ENCODE measurements at places on chromosomes 3 and 15.
A peak's percentile ranks its signal among the peaks of the same experiment; 100 is the strongest.

DNA sequence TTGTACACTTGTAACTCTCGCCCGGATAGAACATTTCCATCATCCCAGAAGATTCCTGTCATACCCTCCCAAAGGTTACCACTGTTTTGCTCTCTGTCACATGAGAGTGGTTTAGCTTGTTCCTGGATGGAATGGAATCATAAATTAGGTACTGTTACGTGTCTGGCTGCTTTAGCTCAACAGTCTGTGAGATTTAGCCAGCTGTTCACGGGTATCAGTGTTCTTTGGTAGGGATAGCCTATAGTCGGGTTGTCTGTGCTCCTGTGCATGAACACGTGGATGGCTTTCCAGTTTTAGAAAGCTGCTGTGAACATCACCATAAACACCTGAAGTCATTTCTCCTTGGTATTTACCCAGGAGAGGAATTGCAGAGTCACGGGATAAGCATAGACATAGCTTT is 58.2 kb upstream of the NR2C2 start:
- no peak for DNase-seq

DNA sequence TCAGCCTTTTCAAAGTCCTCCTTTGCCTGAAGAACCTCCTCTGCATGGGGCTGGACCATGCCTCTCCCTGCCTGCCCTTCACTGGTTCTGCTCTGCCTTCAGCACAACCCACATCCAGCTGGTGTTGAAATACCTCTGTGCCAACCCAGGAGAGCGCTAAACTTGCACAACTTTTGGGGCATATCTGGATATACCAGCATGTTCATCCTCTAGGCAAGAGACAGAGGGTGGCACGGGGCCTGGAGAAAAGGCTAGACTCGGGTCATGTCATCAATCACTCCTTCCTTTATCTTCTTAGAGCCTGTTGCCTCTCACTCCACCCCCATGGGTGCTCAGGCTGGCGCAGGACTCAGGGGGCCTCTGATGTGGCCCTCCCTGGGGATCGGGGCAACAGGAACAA is 4.8 kb downstream of the SEMA4B start:
- DNase-seq: no peak

GRCh38 chr3:170632780-170633179 is 46.9 kb upstream of the SLC7A14 start:
- peak; percentile 28 for DNase-seq

DNA sequence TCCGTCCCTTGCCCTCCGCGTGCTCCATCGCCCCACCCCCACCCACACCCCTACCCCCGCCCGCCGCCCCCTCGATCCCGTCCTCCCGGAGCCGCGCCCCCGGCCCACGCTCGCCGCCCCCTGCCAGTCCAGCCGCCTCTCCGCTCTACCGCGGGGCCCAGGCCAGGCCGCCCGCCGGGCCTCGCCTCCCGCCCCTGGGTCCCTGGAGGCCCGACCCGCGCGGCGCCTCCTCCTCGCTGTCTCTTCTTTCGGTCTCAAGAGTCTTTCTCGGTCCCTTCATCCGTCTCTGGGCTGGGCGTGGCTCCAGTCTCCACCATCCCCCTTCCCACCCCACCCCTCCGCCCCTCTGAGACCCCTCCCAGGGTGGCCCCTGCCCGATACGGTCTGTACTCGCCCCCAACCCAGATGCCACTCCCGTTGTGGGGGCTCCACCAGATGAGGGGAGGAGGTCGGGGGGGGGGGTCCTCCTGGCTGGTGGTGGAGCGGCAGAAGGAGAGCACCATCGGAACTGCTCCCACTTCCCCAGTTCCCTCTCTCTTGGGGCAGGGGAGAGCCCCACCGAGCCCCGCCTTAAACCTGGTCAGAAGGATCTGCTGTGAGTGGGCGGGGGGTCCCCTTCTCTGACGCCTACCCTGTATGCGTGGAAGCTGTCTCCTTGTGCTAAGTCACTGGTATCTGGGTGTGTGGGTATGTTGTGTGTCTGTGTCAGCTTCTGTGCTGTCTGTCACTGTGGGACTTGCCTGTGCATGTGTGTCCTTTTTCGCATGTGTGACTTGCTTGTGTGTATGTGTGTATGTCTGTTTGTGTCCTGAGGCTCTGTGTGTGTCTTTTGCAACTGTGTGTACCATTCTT is 1.0 kb downstream of the PRKCD start:
- DNase-seq: no peak

DNA sequence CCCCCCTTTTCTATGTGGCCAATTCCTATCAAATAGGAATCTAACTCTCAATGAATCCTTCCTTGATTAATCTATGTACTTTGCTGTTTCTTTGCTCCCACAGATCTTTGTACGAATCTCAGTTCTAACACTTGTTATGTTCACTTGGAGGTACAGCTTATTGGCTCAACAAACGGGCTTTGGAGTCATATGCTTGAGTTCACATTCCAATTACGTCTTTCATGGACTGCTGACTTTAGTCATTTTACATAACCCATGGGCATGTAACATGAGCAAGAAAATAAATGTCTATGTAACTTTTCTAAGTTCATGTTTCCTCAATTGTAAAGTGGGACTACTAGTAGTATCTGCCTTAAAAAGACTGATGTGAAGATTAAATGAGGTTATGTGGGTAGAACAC is 123.2 kb upstream of the TBC1D5 start:
- DNase-seq: no peak

DNA sequence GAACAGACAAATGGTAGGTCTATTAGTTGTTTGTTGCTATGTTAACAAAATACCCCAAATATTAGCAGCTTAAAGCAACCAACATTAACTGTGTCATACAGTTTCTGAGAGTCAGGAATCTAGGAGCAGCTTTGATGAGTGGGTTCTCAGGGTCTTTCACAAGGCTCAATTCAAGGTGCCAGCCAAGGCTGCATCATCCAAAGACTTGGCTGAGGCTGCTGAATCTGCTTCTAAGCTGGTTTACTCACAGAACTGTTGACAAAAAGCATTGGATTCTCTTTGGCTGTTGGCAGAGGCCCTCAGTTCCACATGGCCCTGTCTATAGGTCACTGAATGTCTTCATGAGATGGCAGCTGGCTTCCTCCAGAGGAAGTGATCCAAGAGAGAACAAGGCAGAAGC is 40.3 kb upstream of the TSC22D2 start:
- no peak for DNase-seq

DNA sequence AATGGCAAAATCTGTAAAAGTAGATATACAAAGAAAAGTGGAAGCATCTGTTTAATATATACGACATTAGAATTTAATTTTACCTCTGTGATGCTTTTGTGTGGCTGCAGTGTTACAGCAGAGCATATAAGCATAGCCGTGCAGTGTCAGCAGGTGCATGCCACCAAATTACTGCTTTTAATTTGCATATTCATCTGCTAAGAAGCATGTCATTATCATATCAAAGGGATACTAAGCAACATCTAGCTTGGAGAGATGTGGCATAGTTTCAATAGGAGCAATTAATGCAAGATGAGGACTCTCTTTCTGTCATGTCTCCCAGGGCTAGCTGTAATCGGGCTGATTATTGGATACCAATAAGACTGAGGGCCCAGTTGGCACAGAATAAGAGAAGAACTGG is 214.4 kb upstream of the SOX2 start:
- DNase-seq: no peak

- no peak for DNase-seq
Measured at GRCh38 chr3:159667261-159667660, 321.4 kb upstream of the IL12A start.

DNA sequence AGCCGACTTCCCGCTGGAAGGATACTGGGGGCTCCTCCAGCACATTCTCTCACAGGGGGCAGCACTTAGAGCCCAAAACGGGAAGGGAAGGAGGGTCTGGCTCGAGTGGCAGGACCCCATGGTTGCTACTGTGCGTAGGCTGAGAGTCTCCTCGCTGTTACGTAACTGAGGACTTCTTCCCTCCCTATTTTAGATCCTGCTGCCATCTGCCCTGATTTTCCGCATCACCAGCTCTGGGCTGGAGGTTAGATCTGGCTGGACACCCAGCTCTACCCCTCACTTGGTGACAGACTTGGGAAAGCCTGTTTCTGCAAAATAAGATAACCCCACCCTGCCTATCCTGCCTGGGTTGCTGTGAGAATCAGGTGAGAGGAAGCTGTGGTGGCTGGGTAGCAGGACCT is 47.7 kb downstream of the BDH1 start:
- no peak for DNase-seq

DNA sequence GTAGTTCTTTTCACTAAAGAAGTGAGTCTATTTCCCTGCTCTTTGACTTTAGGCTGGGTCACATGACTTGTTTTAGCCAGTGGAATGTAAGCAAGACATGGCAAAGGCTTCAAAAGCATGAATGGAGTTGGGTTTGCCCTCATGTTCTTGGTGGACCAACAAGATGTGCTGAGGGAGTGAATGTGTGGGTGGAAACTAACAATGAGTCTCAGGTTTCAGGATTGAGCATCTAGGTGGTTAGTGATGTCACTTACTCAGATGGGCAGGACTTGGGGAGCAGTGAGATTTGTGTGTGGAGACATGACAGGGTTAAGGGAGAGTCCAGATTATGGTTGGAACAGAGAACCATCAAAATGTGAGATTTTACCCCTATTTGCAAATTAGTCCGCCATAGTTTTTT is 181.4 kb upstream of the UBE2E1 start:
- DNase-seq: no peak

DNA sequence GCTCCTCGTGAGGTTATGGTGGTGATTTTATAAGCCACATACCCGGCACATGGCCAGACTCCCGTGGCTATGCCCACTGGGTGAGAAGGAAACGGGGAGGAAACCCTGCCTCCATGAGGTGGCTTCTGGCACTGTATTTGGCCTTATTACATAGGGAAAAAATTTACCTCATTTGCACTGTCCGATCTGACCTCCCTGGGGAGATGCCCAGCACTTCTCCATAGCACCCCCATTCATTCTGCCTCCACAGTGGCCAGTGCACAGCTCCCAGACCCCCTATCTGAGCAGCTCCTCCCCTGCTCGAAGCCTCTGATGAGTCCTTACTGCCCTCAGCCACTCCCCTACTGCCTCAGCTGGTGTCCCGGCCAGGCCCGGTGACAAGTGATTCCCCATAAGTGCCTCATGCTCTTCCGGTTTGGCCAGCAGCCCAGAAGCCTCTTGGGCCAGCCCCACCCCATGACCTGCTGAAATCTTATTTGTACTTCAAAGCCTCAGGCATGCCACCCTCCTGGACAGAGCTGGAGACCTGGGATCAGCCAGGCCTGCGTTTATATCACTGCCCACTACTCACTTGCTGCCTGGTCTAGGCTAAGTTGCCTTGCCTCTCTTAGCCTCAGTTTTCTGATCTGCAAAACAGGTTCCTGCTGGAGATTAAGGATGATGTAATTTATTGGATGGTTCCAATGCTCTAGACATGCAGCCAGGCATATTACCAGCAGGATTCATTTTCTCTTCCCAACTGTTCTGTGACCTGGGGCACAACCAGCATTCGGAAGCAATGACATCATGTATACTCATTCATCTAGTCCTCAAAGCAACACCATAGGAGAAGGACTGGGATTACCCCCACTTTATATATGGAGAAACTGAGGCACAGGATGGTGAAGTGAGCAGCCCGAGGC is 30.6 kb upstream of the SLC6A6 start:
- peak; percentile 4 for DNase-seq

- no peak for DNase-seq
Measured at GRCh38 chr15:25761971-25762662, 101.0 kb downstream of the ATP10A start.

GRCh38 chr15:31470756-31471155 is 144.1 kb downstream of the KLF13 start:
- DNase-seq: no peak

- DNase-seq: no peak
Measured at GRCh38 chr15:84033793-84034553, 201.6 kb upstream of the GOLGA6L4 start.

DNA sequence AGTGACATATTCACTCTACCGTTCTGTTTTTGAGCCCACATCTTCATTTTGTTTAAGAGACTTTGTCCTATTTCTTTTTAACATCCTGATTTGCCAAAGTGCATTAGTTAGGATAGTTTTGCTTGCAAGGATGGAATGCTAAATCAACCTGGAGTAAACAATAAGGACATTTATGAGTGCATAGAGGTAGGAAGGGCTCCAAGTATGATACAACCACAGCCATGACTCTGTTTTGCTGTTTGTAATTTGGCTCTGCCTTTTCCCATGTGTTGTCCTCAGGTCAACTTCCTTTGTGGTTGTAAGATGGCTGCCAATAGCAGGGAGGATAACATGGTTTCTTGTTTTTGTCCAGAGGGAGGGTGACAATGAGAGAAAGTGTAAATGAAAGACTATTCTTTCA is 66.4 kb upstream of the GOLIM4 start:
- DNase-seq: no peak

DNA sequence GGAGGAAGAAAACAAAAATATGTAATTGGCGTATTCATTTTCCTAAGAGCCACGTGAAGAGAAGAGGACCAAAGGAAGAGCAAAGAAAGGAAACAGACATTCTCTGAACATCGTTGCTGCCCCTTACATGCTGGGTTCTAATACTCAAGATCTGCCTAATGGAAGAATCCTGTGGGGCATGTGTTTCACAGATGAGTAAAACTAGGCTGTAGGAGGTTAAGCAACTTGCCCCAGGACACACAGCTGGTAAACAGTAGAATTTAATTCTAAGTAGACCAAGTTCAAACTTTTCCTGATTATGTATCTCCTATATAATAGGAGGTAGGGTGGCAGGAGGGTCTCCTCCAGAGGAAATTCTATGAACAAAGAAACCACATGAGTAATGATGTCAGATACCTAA is 106.1 kb upstream of the TNFAIP8L3 start:
- no peak for DNase-seq
